ENCODE measurements at places on chromosomes 1 and 21.

GRCh38 chr1:90339811-90340210 is 344.9 kb downstream of the ZNF326 start:
- no peak for DNase-seq

- no peak for DNase-seq
Measured at GRCh38 chr1:87188640-87189039, 140.0 kb upstream of the LMO4 start.

GRCh38 chr1:70820995-70821394 is 226.6 kb downstream of the PTGER3 start:
- no peak for DNase-seq

DNA sequence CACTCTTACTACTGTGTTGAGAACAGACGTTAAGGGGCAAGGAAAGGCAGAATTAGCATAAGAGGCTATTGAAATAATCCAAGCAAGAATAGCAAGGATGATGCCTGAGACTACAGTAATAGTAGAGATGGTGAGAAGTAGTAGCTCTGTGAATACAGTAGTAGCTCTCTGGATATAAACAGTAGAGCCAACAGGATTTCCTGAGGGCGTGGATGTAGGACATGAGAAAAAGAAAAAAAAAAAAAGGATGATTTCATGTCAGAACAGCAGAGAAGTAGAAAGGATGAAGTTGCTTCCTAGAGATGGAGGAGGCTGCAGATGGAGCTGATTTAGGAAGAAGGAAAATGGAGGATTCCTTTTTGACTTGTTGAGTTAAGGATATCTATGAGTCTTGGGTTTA is 112.3 kb downstream of the OMA1 start:
- no peak for DNase-seq

DNA sequence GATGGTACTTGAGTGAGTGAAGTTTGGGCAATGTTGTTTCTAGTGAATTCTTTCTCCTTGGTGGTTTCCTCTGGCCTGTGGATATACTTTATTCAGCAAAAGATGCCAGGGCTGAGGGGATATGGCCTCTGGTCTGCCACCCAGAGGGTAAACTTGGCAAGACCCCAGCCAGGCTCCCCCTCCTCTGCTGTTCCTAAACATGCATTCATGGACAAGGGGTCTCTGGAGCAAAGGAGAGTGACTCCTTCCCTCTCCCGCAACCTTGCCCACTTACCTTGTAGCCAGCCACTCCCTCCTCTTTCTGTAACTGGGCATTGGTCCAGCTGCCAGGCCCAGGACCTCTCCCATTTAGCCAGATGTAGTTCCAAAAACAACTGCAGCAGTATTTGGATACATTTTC is 43.8 kb downstream of the RUNX3 start:
- DNase-seq, result no peak

DNA sequence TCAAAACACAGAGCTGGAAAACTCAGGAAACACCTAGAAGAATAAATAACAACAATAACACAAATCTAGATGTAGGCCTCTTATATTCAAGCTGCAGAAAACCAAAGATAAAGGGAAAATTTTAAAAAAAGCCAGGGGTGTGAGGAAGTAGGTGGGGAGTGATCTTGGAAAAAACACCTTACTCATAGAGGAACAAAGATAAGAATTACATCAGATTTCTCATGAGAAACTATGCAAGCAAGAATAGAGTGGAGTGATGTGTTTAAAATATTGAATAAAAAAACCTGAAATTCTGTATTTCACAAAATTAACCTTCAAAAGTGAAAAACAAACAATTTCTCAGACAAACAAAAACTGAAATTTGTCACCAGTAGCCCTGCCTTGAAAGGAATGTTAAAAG is 265.5 kb upstream of the RGS18 start:
- DNase-seq, result no peak

DNA sequence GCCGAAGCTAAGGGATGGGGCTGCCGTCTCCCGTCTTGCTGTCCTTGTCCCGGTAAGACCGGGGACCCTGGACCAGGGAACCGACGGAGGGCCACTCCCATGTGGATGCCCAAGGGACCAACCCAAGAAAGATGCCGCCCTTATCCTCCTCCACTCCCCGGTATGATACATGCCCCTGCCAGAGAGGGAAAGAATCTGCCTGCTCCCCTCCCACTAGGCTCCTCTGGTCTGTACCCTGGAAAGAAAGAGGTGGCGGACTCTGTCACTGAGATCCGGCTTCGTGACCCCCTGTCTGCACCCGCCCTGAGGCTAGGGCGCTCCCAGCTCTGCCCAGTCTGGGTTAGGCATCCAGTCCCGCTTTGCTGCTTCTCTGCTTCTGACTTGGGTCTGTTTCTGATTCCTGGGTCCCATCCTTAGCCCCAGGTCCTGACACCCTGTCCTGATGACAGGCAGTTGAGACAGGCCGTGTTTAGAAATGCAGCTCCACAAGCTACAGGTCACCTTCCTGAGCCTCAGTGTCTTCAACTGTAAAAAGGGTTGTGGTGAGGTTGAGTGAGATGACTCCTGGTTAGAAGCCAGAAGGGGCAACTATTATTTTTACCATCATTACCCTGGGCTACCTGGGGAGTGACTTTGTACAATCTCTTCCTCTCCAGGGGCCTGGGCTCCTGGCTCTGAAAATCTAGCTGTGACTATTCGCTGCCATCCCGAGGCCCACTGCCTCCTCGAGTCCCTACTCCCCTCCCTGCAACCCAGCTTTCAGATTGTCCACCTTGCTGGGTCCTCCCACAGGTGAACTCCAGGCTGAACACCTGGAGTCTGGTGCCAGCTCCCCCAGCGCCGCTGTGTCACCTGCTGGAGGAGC is 3.7 kb downstream of the MATN1 start:
- DNase-seq, result no peak

GRCh38 chr1:207286786-207287468 is 34.6 kb upstream of the CD55 start:
- DNase-seq, result no peak

DNA sequence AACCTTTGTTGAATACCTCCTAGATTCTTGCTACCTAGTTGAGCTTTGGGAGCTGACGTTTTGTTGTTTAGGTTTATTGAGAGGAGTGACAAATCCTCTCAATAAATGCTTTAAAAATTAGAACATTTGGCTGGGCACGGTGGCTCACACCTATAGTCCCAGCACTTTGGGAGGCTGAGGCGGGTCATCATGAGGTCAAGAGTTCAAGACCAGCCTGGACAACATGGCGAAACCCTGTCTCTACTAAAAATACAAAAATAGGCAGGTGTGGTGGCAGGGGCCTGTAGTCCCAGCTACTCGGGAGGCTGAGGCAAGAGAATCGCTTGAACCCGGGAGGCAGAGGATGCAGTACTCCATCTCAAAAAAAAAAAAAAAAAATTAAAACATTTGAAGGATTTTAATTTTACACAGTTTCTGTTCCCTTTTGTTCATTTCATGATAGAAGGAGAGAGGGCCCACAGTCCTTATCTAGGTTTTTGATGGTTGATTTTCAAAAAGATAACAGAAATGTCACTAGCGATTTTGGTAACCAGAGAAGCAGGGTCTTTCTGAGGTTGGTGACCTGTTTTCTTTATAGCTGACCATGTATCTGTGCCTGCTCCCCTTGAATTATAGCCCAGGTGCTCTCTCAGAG is 44.2 kb upstream of the PIGV start:
- DNase-seq, result no peak

GRCh38 chr1:2236695-2237677 is 8.9 kb downstream of the SKI start:
- DNase-seq, result peak; percentile 31

GRCh38 chr1:155970531-155971167 is 7.7 kb downstream of the ARHGEF2 start:
- no peak for DNase-seq

GRCh38 chr1:8174807-8175206 is 143.1 kb upstream of the SLC45A1 start:
- no peak for DNase-seq

- DNase-seq, result no peak
Measured at GRCh38 chr21:39913706-39914305, 46.6 kb downstream of the PCP4 start.

- no peak for DNase-seq
Measured at GRCh38 chr1:63674238-63674864, 81.1 kb downstream of the PGM1 start.

- no peak for DNase-seq
Measured at GRCh38 chr1:234969581-234970400, 158.8 kb downstream of the TOMM20 start.

DNA sequence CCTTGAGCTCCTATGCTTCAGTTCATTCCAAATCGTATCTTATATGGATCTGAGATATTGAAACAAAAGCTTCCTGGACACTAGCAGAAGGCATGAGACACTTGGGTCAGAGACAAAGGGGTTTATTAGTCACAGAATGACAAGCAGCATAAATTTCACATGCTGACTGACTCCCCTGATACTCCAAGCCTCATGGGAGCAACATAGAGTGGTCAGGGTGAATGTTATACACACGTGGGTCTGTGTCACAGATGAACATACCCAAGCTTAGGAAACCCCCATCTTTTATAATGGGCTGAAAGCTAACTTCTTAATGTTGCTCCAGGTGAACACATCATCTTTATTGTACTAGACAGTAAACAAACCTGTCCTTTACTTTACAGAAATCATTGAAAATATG is 599.9 kb upstream of the RGS18 start:
- no peak for DNase-seq

- DNase-seq, result no peak
Measured at GRCh38 chr21:31985398-31985797, 112.6 kb downstream of the HUNK start.

- DNase-seq, result no peak
Measured at GRCh38 chr1:209621286-209621685, 30.9 kb downstream of the LAMB3 start.

GRCh38 chr1:207398986-207399385 is 55.1 kb upstream of the CR2 start:
- DNase-seq, result no peak

DNA sequence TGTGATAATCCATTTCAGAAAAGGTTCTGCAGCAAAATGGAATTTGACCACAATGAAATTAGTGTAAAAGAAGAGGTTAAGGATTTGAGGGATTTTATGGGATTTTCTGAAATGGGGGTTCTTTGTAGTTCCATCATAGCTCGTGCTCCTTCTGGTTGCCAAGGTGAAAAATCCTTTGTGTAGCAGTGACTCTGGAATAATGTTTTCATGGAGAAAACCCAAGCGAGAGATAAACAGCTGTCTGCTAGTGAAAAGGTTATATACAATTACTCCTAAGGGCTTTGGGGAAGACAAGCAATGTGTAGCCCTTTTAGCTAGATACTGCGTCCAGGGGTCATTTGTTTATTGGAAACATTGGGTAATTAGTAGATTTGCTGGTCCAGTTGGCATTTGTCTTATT is 453.2 kb upstream of the DEPDC1 start:
- DNase-seq, result no peak

- peak; percentile 8 for DNase-seq
Measured at GRCh38 chr1:23100074-23100748, 68.4 kb downstream of the LUZP1 start.

DNA sequence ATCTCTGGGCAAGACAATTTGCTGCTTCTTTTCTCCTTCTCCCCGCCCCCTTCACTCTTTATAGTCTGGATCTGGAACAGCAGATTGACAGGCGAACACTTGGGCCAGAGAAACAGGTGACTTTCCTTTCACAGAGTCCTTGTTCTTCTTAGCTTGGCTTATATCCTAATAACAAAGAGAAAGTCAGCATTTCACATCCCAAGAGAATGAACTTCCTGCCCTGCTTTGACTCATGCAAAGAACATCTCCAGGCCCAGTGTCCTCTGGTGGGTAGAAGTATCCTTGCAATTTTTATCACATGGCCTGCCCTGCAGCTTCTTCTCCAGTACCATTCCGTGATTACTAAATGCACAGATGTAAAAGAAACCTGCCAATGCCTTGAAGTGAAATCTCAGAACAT is 764.4 kb downstream of the ADGRL2 start:
- DNase-seq, result no peak

DNA sequence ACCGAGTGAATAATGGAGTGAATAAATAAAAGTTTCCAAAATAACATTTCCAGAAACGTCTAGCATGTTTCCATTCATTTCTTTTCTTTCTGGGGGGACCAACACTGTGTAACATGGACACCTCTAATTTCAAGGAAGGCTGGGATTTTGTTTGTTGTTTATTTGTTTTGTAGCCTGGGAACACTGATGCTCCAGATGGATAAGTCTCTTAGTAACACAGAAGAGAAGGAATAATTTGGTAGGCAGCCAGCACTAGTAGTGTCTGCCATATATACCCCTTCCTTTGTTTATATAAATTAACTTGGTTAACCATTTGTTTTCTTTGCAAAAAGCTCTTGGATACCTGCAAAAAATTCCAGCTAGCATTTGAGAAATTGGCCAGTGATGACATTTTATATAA is 411.4 kb upstream of the DEPDC1 start:
- DNase-seq, result no peak

DNA sequence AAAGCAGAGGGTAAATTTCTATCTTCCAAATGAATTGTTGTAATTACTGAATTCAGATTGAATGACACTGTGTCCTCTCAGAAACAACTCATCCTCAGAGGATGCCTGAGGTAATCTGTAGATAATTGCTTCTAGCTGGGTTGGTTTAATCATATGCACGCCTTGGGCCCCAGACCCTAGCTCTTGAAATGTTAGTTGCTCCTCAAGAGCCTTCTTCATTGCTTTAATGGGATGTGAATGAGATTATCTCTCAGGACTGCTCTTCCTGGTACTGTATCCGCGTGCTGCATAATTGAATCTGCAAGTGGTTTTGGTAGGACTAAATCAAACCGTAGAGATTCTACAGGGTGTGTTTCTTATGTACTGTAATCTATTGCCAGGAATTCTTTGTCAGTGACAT is 569.3 kb upstream of the NEGR1 start:
- DNase-seq, result no peak

- no peak for DNase-seq
Measured at GRCh38 chr1:226479474-226479873, 69.1 kb upstream of the STUM start.

- no peak for DNase-seq
Measured at GRCh38 chr1:114746450-114747121, 11.2 kb downstream of the CSDE1 start.

DNA sequence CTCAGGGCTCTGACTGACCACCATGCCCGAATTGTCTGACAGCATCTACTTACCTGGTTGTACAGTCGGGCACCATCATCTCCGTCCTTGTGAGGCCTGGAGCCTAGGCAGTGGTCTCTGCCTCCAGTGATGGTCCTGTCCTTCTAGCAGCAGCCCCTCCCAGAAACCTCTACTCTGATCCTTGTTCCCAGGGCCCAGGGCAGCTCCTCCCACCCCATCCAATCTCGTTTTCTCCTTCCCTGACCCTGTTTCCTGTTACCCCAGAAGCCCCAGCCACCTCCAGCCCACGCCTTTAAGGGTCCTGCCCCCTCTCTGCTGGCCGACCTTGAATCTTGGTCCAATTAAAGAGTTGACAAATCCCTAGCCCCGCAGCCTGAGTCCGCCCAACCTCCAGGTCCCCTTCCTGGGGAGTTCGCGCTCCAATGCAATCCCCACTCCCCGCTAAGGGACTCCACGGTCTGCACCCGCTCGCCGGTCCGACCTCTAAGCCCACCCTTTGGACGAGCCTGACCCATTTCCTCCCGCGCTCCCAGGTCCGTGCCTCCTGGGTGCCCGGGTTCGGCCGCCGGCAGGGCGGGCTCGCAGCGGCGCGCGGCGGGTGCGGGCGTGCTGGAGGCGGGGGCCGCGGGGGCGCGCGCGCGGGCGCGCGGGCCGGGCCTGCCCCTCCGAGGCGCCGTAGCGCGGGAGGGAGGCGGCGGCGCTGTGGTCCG is at the start of gene B4GALT2:
B4GALT2 (plus strand) TSS at position 660 of the 710 bp plus-strand sequence. CDS start 1,951 bp downstream, outside the sequence.
- DNase-seq, result no peak

GRCh38 chr1:199283794-199284193 is 645.0 kb downstream of the PTPRC start:
- DNase-seq, result no peak
